Naive thymus-derived CD8-positive, alpha-beta T cell (primary cell): ENCODE measurements at places on chromosomes 1 and 21. TPM values are rescaled to one million over a fixed set of nuclear protein-coding genes. Genes with fewer than 3 reads are reported as not detected.

DNA sequence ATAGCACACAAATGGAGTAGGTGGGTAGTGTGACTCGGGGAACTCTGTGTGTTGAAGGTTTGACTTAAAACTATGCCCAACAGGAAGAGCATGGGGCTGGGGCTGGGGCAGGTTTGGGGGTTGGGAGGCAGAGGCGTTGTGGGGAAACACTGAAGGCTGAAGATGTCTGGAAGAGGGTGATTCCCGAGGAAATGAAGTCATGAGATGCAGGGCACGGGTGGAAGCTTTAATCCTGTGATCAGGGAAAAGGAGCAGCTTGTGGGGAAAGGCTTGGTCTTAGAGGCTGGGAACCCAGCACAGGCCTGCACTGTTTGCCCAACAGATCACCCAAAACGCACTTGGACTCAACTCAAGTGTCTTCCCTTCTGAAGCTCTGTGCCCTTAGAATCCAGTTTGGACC lies 26.6 kb upstream of the CTBS start:
- no peaks in the 10 kb centered on the region for H3K27me3 ChIP-seq
- no peak for DNase-seq
- H3K36me3 ChIP-seq: peaks cover 25% of the 10 kb centered on the region
- no peak overlapping the region for H3K27ac ChIP-seq
- H3K4me3 ChIP-seq: no peak overlapping the region

- no peaks in the 10 kb centered on the region for H3K27me3 ChIP-seq
- H3K4me1 ChIP-seq: no peaks in the 10 kb centered on the region
- no peak overlapping the region for H3K27ac ChIP-seq
- no peak overlapping the region for H3K4me3 ChIP-seq
- no peak for DNase-seq
Observed at GRCh38 chr1:98205291-98206017, 284.6 kb upstream of the DPYD start.

DNA sequence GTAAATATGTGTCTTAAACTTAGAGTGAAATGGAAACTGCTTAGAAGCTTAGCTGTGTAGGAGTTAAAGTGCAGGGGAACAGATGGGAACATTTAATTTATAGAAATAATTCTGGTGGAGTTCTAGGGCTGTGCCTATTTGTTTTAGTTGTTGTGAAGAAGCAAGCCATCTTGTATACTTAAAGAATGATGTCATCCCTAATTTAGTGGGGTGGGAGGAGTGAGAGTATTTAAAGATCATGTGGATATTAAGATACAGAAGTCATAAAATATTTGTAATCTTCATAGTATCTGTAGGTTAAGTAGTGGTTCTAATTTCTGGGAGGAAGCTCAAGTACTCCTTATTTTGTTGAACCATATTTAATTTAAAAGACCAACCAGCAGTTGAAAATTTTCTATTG lies 41.5 kb downstream of the BACH1 start:
- DNase-seq: no peak
- H3K27ac ChIP-seq: no peak overlapping the region
- H3K36me3 ChIP-seq: no peaks in the 10 kb centered on the region
- no peaks in the 10 kb centered on the region for H3K27me3 ChIP-seq
- no peak overlapping the region for H3K4me3 ChIP-seq

GRCh38 chr1:30732277-30732996 lies 9.1 kb upstream of the MATN1 start:
- peak overlapping the region; percentile 87 for H3K27ac ChIP-seq
- no peak overlapping the region for H3K4me3 ChIP-seq
- H3K36me3 ChIP-seq: peaks cover 23% of the 10 kb centered on the region
- no peak for DNase-seq

GRCh38 chr21:8988696-8989095 lies 1532.7 kb upstream of the TPTE start:
- H3K4me1 ChIP-seq: peaks cover 17% of the 10 kb centered on the region
- H3K36me3 ChIP-seq: peaks cover 47% of the 10 kb centered on the region
- no peak overlapping the region for H3K4me3 ChIP-seq
- peaks cover 27% of the 10 kb centered on the region for H3K27me3 ChIP-seq

DNA sequence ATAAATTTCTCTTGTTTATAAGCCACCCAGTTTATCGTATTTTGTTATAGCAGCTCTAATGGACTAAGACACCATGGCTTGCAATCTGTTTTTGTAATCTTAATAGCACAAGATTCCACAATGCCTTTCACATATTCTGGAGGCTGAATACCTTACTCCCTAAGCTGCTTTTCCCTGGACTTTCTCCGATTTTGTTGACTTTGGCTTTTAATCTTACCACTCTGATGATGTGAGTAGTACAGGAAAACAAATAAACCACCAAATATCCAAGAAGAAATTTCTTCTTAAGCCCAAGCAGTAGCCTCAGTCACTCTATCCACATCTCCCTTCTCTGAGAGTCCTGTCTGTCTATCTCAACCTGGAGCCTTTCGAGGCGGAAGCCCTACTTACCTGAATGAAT lies 838.6 kb downstream of the LTN1 start:
- no peaks in the 10 kb centered on the region for H3K27me3 ChIP-seq
- H3K36me3 ChIP-seq: no peaks in the 10 kb centered on the region
- no peak for DNase-seq
- no peak overlapping the region for H3K4me3 ChIP-seq
- no peak overlapping the region for H3K27ac ChIP-seq

DNA sequence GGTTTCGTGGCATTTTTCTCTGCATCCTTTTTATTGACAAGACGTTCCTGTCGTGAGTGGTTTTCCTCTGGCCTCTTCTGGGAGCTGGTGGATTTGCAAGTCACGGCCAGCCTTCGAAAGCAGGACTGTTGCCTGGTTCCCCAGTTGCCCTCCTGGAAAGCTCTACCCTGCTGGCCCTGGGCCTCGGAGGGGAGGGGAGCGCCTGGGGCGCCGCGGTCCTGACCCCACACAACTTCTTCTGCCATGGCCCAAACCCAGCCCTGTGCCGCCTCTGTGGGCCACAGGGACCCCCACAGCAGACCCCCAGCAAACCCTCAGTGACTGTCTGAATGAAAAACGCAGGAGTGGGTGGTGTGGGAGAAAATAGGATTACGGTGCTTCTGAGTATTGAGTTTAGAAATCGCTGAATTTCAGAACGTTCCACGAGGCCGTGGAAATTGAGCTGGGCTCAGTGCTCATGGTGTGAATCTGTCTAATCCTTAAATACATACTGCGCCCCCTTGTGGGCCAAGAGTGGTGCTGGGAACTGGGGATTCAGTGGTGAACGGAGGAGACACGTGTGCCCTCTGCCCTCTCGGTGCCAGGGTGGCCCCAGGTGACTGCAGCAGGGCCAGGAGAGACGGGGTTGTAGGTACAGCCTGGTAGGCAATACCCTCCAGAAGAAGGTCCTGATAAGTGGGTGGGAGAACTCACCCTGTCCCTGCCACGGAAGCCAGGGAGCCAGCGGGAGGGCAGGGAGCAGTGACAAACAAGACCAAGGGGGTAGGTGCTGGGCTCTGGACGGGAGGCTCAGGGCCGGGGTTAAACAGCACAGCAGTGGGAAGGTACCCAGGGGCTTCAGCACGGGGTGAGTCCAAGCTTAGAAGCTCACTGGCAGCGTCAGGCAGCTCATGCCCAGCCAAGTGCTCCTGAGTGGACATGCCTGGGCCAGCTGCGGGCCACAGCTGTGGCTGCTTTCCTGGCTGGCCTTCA lies 101.2 kb upstream of the COL6A1 start:
- H3K4me1 ChIP-seq: peaks cover 38% of the 10 kb centered on the region

GRCh38 chr1:164310166-164310565 lies 248.8 kb upstream of the PBX1 start:
- no peaks in the 10 kb centered on the region for H3K4me1 ChIP-seq
- no peak for DNase-seq
- no peaks in the 10 kb centered on the region for H3K36me3 ChIP-seq
- no peak overlapping the region for H3K4me3 ChIP-seq
- H3K27ac ChIP-seq: no peak overlapping the region

- H3K27ac ChIP-seq: no peak overlapping the region
- no peak overlapping the region for H3K4me3 ChIP-seq
- H3K4me1 ChIP-seq: peaks cover 3% of the 10 kb centered on the region
- DNase-seq: no peak
- no peaks in the 10 kb centered on the region for H3K36me3 ChIP-seq
Observed at GRCh38 chr1:53316766-53317581, 10.9 kb downstream of the LRP8 start.

DNA sequence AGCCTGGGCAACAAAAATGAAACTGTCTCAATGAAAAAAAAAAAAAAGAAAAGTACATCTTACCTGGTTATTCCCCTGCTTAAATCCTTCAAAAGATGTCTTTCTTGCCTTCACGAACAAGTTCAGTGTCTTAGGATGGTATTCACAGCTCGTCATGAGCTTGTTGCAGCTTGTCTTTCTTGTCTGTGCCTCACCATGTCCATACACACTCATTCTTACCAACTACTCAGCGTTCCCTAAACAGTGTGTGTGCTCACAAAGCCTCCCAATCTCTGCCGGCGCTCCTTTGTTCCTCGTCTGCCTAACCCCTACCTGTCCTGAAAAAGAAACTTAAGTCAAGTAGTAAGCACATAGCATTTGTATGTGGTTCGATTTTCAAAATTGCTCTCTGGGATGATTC lies 31.1 kb downstream of the UBE4B start:
- H3K4me1 ChIP-seq: peaks cover 17% of the 10 kb centered on the region
- peaks cover 2% of the 10 kb centered on the region for H3K36me3 ChIP-seq
- no peaks in the 10 kb centered on the region for H3K27me3 ChIP-seq
- H3K4me3 ChIP-seq: no peak overlapping the region
- H3K27ac ChIP-seq: no peak overlapping the region

DNA sequence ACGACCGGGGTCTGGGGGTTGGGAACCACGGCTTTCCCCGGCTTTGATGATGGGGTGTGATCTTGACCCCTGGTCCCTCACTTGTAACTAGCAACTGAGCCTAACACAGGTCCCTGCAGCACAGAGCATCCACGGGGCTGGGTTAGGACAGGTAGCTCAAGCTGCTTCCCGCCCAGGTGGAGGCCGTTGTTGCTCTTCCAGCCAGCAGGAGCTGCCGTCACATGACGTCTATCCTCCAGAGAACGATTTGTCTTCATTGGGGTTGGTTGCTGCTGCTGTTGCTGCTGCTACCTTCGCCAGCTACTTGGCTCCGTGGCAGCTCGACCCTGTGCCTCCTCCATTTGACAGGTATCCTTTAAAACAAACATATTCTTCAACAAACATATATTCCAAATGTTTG lies 74.3 kb upstream of the ADAR start:
- H3K27me3 ChIP-seq: peaks cover 8% of the 10 kb centered on the region
- no peaks in the 10 kb centered on the region for H3K36me3 ChIP-seq
- no peaks in the 10 kb centered on the region for H3K4me1 ChIP-seq
- no peak for DNase-seq
- H3K27ac ChIP-seq: no peak overlapping the region

GRCh38 chr21:17427831-17428483 lies 84.9 kb upstream of the CXADR start:
- H3K4me1 ChIP-seq: no peaks in the 10 kb centered on the region
- H3K27ac ChIP-seq: no peak overlapping the region
- no peak overlapping the region for H3K4me3 ChIP-seq
- no peaks in the 10 kb centered on the region for H3K36me3 ChIP-seq
- no peak for DNase-seq

DNA sequence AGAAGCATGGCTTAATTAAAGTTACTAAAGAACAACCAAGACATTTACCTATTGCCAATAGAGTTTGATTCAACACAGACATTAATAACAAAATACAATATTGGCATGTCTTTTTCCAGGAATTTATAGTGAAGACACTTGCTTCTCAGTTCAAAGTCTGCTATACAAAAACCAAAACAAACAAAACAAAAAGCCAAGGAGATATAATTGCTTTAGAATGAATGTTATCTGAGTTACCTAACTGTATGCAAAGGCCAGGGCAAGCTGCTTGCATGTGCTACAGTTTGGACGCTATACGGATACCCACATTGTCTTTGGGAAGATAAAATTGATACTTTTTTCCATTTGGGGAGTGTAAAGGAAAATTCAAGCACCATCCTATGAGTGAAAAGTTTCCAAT lies 13.6 kb downstream of the FMO5 start:
- DNase-seq: no peak
- no peaks in the 10 kb centered on the region for H3K4me1 ChIP-seq
- H3K27me3 ChIP-seq: no peaks in the 10 kb centered on the region
- H3K36me3 ChIP-seq: no peaks in the 10 kb centered on the region

DNA sequence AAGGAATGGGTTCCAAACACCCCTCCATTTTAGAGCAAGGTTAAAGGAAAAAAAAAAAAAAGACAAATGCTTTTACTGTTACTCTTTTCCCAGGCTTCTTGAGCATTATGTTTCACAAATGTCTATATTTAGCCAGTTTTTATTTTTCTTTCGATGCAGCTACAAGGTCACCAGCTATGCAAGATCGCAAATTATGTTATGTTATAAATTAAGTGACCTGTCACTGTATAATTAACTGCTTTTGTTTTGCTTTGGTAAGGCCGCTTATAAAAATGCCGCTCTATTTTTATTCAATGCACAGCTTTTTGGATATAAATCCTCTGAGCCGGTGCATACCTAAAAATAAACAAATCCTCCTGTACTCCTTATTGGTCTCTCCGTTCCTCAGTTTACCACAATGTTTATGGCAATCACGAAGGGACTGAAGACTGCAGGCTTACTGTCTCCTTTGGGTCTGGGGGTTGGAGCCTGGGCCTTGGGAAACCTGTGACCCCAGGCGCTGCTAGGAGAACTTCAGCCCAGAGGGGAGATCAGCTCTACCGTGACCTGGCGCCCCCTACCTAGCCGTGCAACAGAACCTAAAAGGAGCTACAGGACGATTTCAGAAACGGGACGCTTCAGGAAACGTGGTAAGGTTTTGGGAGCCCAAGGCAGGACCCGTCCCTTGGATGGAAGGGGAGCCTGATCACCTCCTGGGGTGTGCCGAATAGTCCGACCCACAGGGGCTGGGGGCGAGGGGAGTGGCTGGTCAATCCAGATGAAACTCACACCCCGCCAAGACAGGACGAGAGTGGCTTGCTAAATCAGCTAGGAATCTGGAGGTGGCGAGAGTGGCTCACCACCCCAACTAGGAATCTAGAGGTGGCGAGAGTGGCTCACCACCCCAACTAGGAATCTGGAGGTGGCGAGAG lies 101.2 kb upstream of the CD55 start:
- peaks cover 6% of the 10 kb centered on the region for H3K4me1 ChIP-seq
- DNase-seq: no peak
- no peak overlapping the region for H3K4me3 ChIP-seq
- H3K27ac ChIP-seq: no peak overlapping the region
- no peaks in the 10 kb centered on the region for H3K36me3 ChIP-seq
- no peaks in the 10 kb centered on the region for H3K27me3 ChIP-seq

Gene LCE1C
- not detected for polyA plus RNA-seq

Gene HMGCS2
- not detected for polyA plus RNA-seq

Gene WDR64
- polyA plus RNA-seq: not detected

Gene PAQR7
- polyA plus RNA-seq: 0.30 TPM

Gene KRTAP10-12
- not detected for polyA plus RNA-seq

Gene ASCL5
- polyA plus RNA-seq: not detected

Gene NES
- not detected for polyA plus RNA-seq
